HS-27A (cell line): ENCODE measurements at places on chromosomes 3 and 15.

DNA sequence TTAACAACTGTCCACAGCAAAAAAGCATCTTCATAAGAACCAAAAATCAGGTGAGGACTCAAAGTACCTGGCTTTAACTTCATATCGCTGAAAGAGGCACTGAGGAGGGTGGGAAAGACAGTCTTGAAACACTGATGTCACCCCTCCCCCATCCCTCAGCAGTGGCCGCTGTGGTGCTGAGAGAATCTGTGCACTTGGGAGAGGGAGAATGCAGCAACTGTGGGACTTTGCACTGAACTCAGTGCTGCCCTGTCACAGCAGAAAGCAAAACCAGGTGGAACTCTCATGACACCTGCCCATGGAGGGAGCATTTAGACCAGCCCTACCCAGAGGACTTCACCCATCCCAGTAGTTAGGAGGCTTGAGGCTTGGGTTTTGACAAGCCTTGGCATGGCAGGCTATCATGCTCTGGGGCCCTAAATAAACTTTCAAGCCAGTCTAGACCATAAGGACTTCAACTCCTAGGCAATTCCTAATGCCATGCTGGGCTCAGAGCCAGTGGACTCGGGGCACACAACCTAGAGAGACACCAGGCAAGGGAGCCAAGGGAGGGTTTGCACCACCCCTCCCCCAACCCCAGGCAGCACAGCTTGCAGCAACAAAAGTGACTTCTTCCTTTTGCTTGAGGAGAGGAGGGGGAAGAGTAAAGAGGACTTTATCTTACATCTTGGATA, 6.1 kb upstream of the ZSCAN2 start:
- no peak for DNase-seq

DNA sequence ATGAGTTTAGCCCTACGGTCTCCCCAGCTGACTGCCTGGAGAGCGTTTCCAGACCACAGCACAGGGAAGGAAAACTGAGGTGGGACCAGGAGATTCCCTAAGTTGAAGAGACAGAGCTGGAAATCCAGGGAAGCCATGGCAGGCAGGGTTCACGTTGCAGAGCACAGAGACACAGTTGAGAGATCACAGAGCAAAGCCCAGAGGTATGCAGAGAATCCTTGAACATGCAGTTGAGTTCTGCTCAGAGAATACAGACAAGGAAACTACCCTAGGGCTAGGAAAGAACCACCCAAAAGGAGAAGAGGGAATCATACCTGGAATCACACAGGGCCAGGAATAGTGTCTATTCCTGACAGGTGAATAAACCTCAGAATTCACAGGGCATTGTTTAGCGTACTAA, 14.3 kb downstream of the SLC28A1 start:
- DNase-seq = no peak

- DNase-seq = no peak
These were observed 292.4 kb upstream of the CBLB start for GRCh38 chr3:106161246-106161645.

GRCh38 chr3:45865563-45865962, 20.8 kb upstream of the CCR9 start:
- DNase-seq = no peak
